ENCODE measurements at places on chromosomes 16 and 17. TPM values are rescaled to one million over a fixed set of nuclear protein-coding genes. Genes with fewer than 3 reads are reported as not detected.

DNA sequence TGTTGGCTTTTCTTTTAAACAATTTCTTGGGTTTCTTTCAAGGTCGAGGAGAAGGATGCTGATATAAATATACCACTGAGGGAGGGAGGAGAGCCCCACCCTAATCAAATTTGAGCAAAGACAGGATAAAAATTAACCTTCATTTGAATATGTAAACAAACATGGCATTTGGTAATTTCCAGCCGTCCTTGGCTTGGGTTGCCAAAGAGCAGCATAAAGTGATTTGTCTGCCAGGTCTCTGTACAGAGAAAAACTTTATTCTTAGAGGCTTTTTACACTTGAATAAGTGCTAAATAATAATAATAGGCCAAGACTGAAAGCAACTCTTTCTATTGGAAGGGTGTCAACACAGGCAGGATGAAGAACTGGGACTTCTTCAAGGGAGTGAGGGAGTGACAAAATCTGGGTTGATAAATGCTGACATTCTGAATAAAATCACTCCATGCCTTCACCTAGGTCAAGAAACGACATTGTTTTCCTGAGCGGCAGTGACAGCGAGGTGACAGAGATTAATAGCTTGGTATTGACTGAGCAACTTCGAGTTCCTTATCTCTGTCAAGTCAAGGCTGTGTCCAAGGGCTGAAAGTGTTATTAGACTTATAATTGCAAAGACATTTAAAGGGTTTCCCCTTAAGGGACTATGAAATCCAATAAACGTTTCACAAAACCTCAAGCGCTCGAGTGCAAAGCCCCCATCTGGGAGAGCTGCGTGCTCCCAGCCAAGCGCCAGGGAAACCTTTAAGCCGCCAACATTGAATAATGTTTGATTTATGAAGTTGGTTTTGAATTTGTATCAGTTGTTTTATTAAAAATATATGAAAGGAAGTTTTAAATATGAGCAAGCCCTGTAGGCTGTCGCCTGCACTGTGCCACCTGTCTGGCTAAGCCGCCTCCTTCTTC is 269.5 kb upstream of the N4BP1 start:
- DNase-seq: no peak

GRCh38 chr16:81237282-81237681 is 1.2 kb upstream of the BCO1 start:
- DNase-seq: no peak

DNA sequence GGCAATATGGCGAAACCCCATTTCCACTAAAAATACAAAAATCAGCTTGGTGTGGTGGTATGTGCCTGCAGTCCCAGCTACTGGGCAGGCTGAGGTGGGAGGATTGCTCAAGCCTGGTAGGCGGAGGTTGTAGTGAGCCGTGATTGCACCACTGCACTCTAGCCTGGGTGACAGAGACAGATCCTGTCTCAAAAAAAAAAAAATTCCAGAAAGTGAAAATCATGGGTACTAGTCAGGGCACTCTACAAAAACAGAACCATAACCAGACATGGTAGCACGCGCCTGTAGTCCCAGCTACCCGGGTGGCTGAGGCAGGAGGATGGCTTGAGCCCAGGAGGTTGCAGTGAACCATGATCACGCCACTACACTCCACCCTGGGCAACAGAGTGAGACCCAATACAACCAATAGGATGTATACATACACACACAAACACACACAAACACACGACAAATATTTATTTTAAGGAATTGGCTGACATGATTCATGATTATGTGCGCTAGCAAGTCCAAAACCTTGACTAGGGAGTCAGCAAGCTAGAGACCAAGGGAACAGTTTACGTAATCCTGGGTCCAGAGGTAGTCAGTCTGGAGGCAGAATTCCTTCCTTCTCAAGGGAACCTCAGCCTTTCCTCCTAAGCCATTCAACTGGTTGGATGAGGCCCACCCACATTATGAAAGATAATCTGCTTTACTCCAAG is 11.6 kb upstream of the GP1BA start:
- no peak for DNase-seq

GUCY2D gene
- 0.81 TPM for total RNA-seq
